ENCODE measurements at places on chromosomes 16 and 17. TPM values are rescaled to one million over a fixed set of nuclear protein-coding genes. Genes with fewer than 3 reads are reported as not detected.

The CEP131 gene
- 9.9 TPM for polyA plus RNA-seq

The GPR142 gene
- not detected for polyA plus RNA-seq

The CLEC3A gene
- polyA plus RNA-seq: not detected

The CACNG1 gene
- not detected for polyA plus RNA-seq

The KAT8 gene
- 87.0 TPM for polyA plus RNA-seq

The MYLK3 gene
- 0.25 TPM for polyA plus RNA-seq

The USP10 gene
- polyA plus RNA-seq: 98.8 TPM

GRCh38 chr17:39730095-39730921 is at the start of gene MIEN1:
Gene MIEN1, minus strand, starts transcription at chr17:39730532. Its CDS starts 37 bp downstream, at chr17:39730495.
- H3K36me3 ChIP-seq: no peaks in the 10 kb centered on the region
- H3K4me3 ChIP-seq: peak within 1 kb of the TSS; percentile 76
- H3K4me1 ChIP-seq: no peaks in the 10 kb centered on the region
- peak; percentile 94 for DNase-seq
- no peaks in the 10 kb centered on the region for H3K27me3 ChIP-seq
- H3K27ac ChIP-seq: peak within 1 kb of the TSS; percentile 40

- no peaks in the 10 kb centered on the region for H3K27me3 ChIP-seq
- H3K27ac ChIP-seq: no peak overlapping the region
- no peak for DNase-seq
- H3K4me1 ChIP-seq: no peaks in the 10 kb centered on the region
Measured at GRCh38 chr16:72001180-72001874, 1.1 kb upstream of the PKD1L3 start.

- H3K27me3 ChIP-seq: no peaks in the 10 kb centered on the region
- no peaks in the 10 kb centered on the region for H3K36me3 ChIP-seq
- H3K4me3 ChIP-seq: no peak overlapping the region
- no peak overlapping the region for H3K27ac ChIP-seq
- peaks cover 6% of the 10 kb centered on the region for H3K4me1 ChIP-seq
Measured at GRCh38 chr17:58534331-58534730, 19.9 kb upstream of the MTMR4 start.

DNA sequence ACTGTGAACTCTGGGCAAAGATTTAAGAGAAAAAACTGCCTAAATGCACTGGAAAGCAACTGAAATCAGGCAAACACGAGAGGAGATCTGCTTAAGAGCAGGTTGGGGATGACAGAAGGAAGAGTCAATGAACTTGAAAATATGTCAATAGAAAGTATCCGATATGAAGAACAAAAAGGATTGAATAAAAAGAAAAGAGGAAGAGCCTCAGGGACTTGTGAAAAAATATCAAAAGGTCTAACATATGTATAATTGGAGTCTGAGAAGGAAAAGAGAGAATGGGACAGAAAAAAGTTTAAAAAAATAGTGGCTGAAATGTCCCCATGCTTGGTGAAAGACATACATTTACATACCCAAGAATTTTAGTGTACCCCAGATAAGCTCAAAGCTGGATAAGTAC is 195.5 kb downstream of the COPRS start:
- no peaks in the 10 kb centered on the region for H3K36me3 ChIP-seq
- no peak overlapping the region for H3K4me3 ChIP-seq
- no peak for DNase-seq
- H3K27ac ChIP-seq: no peak overlapping the region
- H3K4me1 ChIP-seq: no peaks in the 10 kb centered on the region
- H3K27me3 ChIP-seq: no peaks in the 10 kb centered on the region

GRCh38 chr17:32591405-32591804 is 104.6 kb downstream of the CDK5R1 start:
- H3K4me1 ChIP-seq: no peaks in the 10 kb centered on the region
- H3K27me3 ChIP-seq: no peaks in the 10 kb centered on the region
- DNase-seq: no peak
- H3K4me3 ChIP-seq: no peak overlapping the region
- H3K27ac ChIP-seq: no peak overlapping the region

GRCh38 chr17:65542610-65543009 is 18.8 kb downstream of the AXIN2 start:
- no peaks in the 10 kb centered on the region for H3K27me3 ChIP-seq
- H3K4me1 ChIP-seq: peaks cover 5% of the 10 kb centered on the region
- H3K4me3 ChIP-seq: no peak overlapping the region
- DNase-seq: no peak
- H3K27ac ChIP-seq: no peak overlapping the region

- peak; percentile 60 for DNase-seq
- H3K4me3 ChIP-seq: no peak overlapping the region
- no peaks in the 10 kb centered on the region for H3K4me1 ChIP-seq
- no peaks in the 10 kb centered on the region for H3K27me3 ChIP-seq
- H3K27ac ChIP-seq: no peak overlapping the region
Measured at GRCh38 chr17:57121308-57122042, 36.4 kb downstream of the AKAP1 start.

- DNase-seq: no peak
- H3K4me3 ChIP-seq: no peak overlapping the region
- H3K4me1 ChIP-seq: no peaks in the 10 kb centered on the region
- no peak overlapping the region for H3K27ac ChIP-seq
Measured at GRCh38 chr17:81583589-81584342, 31.6 kb upstream of the FAAP100 start.

DNA sequence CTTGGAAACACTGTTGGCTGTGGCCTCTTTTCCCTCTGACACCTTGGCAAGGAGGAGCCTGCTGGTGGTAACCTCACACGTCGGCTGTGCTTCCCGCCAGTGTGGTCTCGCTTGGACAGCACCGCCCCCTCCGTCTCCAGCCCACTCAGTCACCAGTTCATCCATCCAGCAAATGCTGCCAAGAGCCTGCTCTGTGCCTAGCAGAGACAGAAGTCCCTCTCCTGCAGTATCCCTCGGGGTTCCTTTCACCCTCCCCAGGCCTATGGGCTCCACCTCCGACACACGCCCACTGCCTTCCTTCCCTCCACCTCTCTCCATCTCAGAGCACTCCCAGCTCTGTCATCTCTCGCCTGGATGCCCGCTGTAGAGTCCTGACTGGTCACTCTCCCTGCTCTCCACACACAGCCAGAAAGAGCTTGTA is 12.3 kb downstream of the CACNG4 start:
- DNase-seq: no peak
- no peaks in the 10 kb centered on the region for H3K36me3 ChIP-seq
- H3K4me3 ChIP-seq: no peak overlapping the region
- H3K27ac ChIP-seq: no peak overlapping the region
- H3K4me1 ChIP-seq: no peaks in the 10 kb centered on the region

GRCh38 chr16:3020604-3021448 is 658 bp downstream of the TNFRSF12A start:
- peak overlapping the region; percentile 91 for H3K27ac ChIP-seq
- peak overlapping the region; percentile 60 for H3K4me3 ChIP-seq
- H3K36me3 ChIP-seq: no peaks in the 10 kb centered on the region
- DNase-seq: peak; percentile 81
- H3K4me1 ChIP-seq: peaks cover 21% of the 10 kb centered on the region
- no peaks in the 10 kb centered on the region for H3K27me3 ChIP-seq

- H3K36me3 ChIP-seq: no peaks in the 10 kb centered on the region
- H3K4me3 ChIP-seq: no peak overlapping the region
- no peaks in the 10 kb centered on the region for H3K27me3 ChIP-seq
- no peaks in the 10 kb centered on the region for H3K4me1 ChIP-seq
Measured at GRCh38 chr17:56690441-56691291, 97.2 kb downstream of the NOG start.

GRCh38 chr16:51165043-51165442 is 14.0 kb upstream of the SALL1 start:
- no peak overlapping the region for H3K27ac ChIP-seq
- no peaks in the 10 kb centered on the region for H3K36me3 ChIP-seq
- no peaks in the 10 kb centered on the region for H3K4me1 ChIP-seq
- H3K4me3 ChIP-seq: no peak overlapping the region

DNA sequence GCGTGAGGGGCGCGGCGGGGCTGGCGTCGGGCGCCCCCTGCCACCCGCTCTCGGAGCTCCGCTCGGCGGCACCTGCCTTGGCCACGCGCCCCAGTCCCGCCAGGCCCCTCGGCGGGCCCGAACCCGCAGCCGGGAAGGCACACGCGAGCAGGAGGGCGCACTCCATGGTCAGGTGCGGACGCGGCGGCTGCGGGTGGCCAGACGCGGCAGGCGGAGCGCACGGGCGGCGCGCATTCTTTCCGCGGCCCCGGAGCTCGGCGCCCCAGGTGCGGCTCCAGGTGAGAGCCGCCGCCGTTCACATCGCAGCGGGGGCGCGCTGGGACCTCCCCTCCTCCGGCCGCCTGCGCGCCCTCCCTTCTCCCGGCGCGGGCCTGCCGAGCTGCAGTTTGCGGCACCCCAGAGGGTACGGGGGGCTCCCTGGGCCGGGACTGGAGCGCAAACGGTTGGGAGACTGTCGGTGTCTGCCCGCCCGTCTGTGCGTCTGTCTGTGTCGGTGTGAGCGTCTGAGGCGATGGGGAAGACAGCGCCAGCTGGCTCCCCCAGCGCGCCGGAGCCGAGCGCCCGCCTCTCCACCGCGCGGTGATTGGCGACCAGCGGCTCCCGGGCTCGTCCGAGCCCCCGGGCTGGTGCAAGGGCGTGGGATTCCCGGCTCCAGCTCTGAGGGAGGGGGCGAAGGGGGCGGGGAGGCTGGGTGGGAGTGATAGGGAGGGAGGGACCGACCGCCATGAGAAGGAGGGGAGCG is at the start of gene ADAMTS18:
Gene ADAMTS18, minus strand, starts transcription at position 505 of the 742 bp plus-strand sequence. Its CDS starts 339 bp downstream, at position 166.
- H3K27me3 ChIP-seq: no peaks in the 10 kb centered on the region
- DNase-seq: no peak
- H3K27ac ChIP-seq: no peak within 1 kb of the TSS
- peak within 1 kb of the TSS; percentile 5 for H3K4me3 ChIP-seq

DNA sequence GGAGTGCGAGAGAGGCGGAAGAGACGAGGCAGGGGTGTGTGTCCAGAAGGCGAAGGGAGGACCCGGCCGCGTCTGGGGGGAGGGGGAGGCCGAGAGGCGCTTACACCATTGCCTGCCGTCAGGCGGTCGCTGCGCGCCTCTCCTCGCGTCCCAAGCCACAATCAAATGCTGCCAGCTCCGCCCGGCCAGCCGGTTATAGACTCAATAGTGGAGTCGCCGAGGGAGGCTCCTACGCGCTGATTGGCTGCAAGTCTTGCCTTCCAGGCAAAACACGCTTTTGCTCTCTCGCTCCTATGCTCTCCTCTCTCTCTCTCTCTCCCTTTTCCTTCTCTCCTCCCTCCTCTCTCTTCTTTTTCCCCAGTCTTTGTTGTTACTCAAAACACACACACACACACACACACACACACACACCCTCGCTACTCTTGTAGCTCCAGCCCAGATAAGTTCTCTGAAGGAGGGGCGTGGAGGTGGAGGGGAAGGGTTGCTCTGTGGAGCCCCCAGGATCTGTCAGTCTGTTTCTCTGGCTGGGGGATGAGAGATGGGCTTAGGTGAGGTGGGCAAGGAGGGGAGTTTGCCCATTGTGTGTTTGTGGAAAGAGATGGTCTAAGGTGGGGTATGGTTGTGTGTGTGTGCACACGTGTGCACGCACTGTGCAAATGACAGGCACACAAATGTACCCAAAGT is at the start of gene DLX3:
Gene DLX3, minus strand, starts transcription at position 170 of the 684 bp plus-strand sequence. CDS start 226 bp downstream, outside the sequence.
- H3K36me3 ChIP-seq: no peaks in the 10 kb centered on the region
- peak; percentile 72 for DNase-seq
- H3K27ac ChIP-seq: no peak within 1 kb of the TSS
- H3K27me3 ChIP-seq: peaks cover 3% of the 10 kb centered on the region

DNA sequence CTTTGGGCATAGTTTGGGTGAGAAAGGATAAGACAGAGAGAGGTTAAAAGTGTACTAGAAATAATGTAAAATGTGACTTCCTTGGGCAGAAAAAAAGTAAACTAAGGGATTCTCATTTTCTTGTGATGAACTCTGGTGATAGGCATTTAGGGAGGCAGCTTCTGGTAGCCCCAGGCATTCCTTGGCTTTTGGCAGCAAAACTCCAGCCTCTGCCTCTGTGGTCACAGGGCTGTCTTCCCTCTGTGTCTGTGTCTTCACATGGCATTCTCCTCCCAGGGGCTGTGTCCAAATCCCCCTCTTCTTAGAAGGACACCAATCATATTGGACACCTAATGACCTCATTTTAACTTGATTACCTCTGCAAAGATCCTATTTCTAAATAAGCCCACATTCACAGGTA is 54.7 kb downstream of the HS3ST3B1 start:
- H3K4me1 ChIP-seq: peaks cover 3% of the 10 kb centered on the region
- no peak overlapping the region for H3K27ac ChIP-seq
- no peak for DNase-seq
- H3K4me3 ChIP-seq: no peak overlapping the region
- H3K27me3 ChIP-seq: no peaks in the 10 kb centered on the region
- no peaks in the 10 kb centered on the region for H3K36me3 ChIP-seq

- H3K4me3 ChIP-seq: no peak overlapping the region
- H3K36me3 ChIP-seq: no peaks in the 10 kb centered on the region
- no peaks in the 10 kb centered on the region for H3K27me3 ChIP-seq
- no peak overlapping the region for H3K27ac ChIP-seq
- no peaks in the 10 kb centered on the region for H3K4me1 ChIP-seq
- no peak for DNase-seq
Measured at GRCh38 chr16:85724126-85724879, 26.6 kb downstream of the C16orf74 start.

DNA sequence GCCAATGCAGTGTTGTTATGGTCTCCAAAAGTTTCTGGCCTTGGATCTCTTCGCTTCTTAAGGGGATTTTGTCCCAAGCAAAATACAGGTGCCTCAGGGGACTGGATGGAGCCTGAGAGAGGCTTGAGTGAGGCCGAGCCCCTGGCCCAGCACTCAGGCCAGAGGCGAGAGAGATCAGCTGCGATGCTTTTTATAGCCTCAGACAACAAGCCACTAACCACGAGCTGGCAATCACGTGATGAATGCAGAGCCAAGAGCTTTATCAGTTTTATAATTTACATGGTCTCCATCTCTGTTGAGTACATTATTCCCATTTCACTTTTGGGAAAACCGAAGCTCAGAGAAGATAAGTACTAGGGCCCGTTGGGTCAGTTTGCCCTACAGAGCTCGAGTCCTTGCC is 360.0 kb upstream of the CDH5 start:
- no peaks in the 10 kb centered on the region for H3K36me3 ChIP-seq
- H3K4me3 ChIP-seq: no peak overlapping the region
- no peaks in the 10 kb centered on the region for H3K4me1 ChIP-seq
- no peak overlapping the region for H3K27ac ChIP-seq

GRCh38 chr17:15951368-15952047 is 6.6 kb downstream of the ADORA2B start:
- H3K4me3 ChIP-seq: no peak overlapping the region
- no peaks in the 10 kb centered on the region for H3K27me3 ChIP-seq
- H3K36me3 ChIP-seq: no peaks in the 10 kb centered on the region
- no peak for DNase-seq

DNA sequence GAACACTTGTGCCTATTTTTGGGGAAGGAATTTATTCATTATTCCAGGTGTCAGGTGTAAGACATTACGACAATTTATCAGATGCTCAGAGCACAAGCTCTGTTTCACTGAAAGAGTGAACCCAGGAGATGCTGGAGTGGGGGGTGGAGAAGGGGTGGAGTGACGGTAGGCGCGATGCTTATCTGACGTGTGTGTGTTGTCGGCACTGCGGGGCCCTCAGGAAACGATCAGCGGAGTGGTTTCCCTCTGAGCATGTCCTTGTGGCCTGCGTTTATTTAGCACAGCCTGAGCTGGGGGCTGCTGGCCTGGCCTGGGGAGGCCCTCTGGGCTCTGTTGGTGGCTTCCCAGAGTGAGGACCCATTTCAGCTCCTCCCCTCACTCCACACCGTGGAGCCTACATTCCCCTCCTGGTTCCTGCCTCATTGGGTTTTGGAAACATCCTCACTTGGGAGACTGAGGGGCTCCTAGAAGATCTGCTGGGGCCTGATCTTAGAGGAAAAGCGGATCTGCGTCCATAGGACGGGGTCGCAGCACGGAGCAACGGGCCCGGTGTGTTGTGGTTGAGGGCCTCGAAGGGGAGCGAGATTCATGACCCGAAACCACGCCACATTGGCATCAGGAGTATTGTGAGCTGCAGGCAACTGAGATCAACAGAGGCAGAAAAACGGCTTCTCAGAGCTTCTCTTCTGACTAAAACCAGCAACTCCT is 19.0 kb upstream of the GNG13 start:
- no peak overlapping the region for H3K27ac ChIP-seq
- H3K4me1 ChIP-seq: peaks cover under 1% of the 10 kb centered on the region
- H3K4me3 ChIP-seq: no peak overlapping the region
- DNase-seq: no peak

- H3K4me3 ChIP-seq: peak overlapping the region; percentile 50
Measured at GRCh38 chr17:17783825-17784656, 52.7 kb downstream of the SREBF1 start.
